ENCODE measurements at places on chromosomes 5 and 9.
A peak's percentile ranks its signal among the peaks of the same experiment; 100 is the strongest.

GRCh38 chr9:90940280-90940679 is 138.7 kb downstream of the SYK start:
- no peak for DNase-seq

DNA sequence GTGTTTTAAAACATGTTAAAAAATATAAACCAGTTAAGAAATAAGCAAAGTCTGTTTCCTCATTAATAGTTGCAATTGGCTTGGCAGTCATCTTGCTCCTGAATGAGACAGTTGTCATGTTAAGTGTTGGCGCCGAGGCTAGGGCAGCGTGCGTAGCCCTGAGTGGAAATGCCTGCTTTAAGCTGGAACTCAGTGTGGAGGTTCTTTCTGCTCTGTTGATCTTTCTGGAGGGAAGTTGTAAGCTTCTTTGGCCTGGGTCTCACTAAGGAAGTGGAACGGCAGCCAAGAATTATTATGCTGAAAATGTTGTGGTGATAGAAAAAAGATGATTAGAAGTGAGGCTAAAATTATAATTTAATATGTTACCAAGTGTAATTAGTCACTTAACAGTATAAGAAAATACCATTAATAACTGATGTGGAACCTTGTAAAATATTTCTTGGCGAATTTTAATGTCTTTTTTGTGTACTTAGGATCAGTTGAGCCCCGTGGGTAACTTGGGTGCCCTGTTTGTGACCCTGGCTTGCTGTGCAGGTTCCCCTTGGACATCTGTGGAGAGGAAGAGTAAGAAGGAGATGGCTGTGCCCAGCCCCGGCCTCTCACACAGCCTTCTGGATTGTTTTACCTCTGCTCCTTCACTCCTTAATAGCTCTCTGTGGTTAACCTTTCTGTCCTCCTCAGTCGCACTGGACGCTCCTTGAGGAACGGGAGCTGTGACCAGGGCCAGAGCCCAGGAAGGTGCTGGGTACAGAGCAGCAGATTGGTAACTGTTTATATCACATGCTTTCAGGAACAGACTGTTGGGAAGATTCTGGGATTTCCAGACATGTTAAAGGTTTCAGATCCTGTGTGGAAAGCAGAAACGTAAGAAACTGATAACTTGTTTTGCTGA is 31.0 kb downstream of the PCBD2 start:
- no peak for DNase-seq

DNA sequence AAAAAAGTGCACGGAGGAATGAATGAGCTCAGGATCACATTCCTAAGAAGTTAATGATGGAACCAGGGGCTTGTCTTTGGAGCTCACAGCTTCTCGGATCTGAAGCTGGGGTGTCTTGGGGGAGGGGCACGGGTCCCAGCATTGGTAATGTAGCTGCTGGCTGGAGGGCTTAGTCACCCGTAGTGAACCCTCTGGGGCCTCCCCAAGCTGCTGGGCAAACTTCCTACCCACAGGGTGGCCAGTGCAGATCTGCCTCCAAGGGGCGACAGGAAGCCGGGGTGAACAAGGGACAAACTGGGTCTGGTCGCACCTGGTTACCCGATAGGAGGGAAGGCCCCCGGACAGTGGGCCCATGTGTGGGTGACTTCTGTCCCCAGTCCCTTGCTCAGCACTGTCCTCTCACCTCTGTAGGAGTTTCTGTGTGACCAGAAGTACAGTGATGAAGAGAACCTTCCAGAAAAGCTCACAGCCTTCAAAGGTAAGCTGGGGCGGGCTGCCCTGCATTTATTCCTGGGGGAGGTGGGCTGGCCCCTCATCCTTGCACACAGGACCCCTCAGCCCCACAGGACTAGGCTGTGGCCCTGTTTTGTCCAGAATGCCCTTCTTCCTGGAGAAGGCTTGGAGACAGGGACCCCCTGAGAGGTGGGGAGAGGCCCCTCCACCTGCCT is 14.1 kb upstream of the NUP214 start:
- DNase-seq = peak; percentile 54

- no peak for DNase-seq
Measured at GRCh38 chr5:19001539-19001938, 986.5 kb downstream of the CDH18 start.

GRCh38 chr5:134840811-134841210 is 5.0 kb upstream of the C5orf24 start:
- peak; percentile 72 for DNase-seq

DNA sequence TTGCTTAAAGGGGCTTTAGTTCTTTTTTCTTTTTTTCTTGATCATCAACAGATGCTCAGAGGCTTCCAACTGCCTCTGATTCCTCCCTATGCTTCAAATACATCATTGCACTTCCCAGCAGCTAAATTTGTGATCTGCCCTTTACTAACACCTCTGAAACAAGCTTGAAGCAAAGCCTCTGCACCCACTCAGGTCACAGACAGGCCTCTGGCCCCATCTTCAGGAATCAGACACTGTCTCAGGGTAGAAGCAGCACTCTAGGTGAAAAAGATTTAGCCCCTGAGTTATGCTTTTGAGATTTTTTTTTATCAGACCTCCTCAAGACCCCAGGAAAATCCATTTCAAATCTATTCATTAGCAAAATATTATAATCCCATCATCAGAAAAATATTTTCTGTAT is 91.5 kb downstream of the MAMDC2 start:
- no peak for DNase-seq

DNA sequence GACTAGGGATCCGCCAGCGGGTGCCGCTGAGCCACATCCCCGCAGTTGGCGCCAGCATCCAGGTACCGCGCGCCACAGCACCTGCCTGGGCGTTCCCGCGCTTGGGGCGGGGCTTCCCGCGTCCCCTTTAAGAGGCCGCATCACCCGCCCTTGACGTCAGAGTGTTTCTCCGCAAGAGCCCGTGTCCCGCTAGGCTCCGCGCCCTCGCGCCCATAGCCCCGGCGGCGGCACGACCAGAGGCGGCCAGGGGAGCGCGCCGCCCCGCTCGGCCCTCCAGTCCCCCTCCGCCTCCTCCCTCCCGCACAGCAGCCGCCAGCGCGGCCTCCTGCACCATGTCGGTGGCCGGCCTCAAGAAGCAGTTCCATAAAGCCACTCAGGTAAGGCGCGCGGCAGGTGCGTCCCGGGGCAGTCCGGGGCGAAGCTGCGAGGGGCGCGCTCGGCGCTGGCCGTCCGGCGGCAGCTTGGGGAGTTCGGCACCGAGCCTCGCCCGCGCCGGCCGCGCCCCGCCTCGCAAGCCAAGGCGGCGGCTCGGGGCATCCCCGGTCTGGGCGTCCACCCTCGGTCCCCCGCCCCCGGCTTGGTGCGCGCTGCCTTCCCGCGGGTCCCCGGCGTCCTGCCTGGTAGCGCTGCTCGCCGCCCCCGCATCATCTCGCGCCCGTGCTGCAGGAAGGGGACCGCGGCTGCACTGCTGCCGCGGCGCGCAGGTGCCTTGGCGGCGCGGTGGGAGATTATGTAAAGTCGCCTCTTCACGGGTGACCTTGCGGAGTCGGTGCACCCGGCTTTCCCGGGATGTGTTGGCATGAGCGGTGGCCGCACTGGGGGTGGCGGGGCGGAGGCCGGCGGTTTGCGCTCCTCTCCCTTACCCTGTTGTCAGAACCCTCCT is at the start of gene SH3GL2:
SH3GL2 (plus strand) TSS at position 156 of the 883 bp plus-strand sequence.
- peak; percentile 82 for DNase-seq

DNA sequence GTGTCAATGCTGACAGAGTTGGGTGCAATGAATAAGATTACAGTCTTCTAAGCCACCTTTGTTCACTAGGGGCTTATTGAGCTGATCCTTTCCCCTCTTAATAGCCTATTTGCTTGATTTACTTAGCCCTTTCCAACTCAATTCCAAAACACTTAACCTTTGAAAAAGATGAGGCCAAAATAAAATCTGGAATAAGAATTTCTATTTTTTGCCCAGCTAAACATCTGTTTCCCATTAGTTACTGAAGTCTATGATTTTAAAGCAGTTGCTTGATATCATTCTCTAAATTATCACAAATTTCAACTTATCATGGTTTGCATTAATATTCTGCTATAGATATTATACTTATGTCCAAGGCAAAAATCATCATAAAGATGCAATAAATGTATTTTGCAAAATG is 1272.0 kb upstream of the ACO1 start:
- DNase-seq = no peak

DNA sequence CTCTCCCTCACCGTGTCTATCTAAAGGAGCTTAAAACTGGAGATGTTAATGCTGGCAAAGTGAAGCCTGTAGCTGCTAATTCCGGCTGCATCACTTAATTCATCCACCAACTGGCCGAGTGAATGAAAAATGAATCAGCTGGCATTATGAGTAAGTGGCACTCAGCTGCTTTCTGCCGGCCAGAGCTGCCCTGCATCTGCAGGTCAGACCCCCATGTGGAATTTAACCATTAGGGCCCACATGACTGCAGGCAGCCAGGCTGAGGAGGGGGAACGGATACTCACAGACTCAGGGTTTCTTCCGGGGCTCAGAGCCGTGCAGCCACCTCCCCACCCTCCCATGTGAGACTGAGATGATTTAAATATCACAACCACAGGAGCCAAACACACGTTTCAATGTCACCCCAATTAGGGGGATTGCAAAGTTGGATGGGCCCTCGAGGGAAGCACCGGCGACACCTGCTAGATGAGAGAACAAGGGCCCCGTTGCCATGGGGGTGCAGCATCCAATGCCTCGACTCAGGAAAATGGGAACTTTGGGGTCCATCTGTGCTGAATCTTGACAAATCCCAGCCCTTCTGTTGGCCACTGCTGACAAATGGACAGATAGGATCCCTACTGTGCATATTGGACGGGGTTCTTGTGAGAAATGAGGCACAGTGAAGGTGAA is 115.6 kb upstream of the ALDH1B1 start:
- DNase-seq = no peak

DNA sequence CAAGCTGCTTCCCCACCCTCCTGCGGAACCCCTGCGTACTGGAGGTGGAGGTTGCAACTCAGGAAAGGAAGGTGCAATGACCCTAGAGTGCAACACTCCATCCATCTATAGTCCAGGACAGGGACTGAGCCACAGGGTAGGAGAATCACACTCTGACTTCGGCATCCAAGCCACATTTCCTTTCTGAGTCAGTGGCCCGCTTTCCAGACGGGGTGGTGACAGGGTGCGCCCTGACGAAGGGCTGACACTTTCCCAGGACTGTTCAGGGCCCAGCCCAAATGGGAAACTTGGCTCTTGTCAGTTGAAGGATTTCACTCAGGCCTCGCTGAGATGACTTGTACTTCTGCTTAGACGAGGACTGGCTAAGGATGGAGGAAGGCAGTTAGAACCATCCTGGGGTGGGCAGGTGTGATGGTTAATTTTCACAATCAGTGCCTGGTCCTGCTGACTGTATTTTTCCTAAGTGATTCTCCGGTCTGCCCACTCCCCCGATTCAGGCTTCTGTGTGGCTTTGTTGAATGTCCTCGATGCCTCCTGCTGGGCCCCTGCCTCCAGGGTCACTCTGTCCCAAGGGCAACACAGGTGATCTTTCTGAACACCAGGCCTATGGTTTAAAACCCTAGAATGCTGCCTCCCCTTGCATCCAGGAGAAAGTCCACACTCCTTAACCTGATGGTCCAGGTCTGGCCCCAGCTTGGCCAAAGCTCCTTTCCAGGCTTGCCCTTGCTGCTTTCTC is 228.1 kb downstream of the FSTL4 start:
- no peak for DNase-seq

DNA sequence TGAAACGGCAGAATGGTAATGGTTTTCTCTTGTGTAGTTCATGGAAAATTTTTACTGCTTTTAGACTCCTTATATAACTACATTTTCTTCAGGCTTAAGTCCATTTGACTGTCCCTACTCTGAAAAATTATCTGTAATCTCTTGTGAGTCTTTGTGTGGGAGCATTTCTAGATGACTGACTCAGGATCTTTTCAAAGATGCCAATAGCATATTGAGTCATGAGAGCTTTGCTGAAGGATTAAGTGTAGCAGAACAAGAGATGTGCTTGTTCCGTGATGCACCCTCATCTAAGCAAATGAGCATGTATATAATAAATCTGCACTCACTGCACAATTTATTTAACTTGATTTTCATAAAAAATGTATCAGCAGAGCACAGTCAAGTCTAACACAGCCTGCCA is 298.7 kb upstream of the CDH6 start:
- no peak for DNase-seq

DNA sequence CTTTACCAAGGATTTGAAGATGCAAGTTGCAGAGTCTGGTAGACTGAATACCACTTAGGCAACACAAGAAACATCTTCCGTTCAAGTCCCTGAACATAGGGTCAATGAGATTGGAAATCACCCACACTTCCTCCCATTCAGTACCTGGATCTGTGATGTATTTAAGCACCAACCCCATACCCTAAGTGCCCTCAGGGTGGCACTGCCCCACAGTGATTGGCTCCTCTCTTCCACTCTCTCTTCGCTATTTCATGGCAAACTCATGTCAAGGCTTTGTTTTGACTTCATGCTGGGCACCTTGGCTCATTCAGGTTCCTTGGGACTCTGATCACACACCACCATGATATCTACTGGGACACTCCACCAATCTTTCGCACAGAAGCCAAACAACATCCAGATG is 53.7 kb downstream of the GGTA1 start:
- DNase-seq = peak; percentile 37

- no peak for DNase-seq
Measured at GRCh38 chr5:76273206-76273885, 129.7 kb upstream of the IQGAP2 start.

GRCh38 chr9:94912700-94913249 is 186.3 kb downstream of the AOPEP start:
- peak; percentile 82 for DNase-seq

GRCh38 chr5:150017226-150018005 is 16.9 kb downstream of the HMGXB3 start:
- no peak for DNase-seq

DNA sequence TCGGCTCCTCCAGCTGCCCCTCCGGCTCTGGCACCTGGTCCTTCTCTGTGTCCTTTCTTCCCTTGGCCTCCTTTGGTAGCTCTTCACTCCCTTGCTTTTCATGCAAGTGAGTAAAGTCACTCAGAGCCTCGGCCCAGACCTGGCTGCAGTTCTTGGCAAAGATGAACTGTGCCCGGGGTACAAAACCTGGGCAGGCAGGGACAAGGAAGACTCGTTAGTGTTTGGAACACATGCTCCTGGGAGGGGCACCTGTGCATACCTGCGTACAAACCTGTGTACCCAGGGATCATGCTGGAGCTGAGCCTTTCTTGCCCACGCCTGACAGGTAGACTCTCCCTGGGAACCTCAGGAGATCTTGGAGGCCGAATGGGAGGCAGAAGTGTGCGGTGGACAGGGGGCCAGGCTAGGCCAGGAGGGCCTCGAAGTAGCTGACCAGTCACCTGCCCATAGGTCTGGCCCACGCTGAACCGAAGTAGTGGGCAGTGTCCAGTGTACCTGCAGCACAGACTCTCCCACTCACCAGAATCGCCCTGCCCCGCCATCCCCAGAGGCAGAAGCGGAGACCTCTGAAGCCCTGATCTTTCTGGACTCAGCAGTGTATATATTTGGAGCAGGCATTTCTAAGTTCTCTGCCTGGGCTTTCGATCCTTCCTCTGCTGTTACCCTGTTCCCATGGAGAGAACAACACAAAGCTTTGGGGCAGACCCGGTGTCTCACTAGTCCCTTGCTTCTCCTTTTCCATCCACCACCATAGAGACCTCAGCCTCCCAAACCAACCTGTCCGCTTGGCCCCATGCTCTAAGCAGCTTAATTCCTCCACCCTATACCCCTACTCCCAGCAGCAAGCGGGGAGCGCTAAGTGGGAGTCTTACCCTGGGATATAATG is 41.9 kb upstream of the TESK1 start:
- DNase-seq = no peak

- DNase-seq = no peak
Measured at GRCh38 chr5:10151656-10152055, 98.0 kb downstream of the ATPSCKMT start.
